T follicular helper cell (primary cell): ENCODE measurements at places on chromosomes 2 and 18.

GRCh38 chr2:223267160-223267951, 215.4 kb downstream of the KCNE4 start:
- no peak for DNase-seq

DNA sequence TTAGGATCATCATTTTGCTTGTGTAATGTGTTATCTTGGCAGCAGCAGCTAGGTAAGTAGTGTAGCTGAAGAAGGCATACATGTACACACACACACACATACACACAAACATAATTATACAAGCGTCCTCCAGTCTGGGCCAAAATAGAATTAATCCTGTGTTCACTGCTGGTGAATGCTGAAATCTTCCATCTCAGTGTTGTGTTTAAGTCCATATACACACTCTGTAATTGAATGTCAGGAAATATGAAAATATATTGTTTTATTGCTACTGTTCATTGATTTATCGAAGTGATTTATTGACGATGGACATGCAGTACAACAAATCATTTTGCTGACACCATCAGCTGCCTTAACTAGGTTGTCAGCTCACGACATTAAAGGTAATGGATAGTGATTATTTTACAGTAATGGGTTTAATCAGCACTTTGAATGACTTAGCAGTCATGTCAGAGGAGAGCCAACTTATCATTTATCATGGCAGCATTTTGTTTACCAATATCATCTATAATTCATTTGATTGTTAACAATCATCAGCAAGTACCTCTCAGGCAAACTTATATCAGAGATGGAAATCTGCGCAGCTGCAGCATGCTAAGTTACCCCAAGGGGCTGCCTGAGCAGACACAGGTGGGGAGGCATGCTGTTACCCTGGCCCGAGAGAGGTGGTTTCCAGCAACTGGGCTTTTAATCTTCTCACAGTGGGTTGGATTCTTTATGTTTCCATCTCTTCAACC, 83.7 kb upstream of the FSHR start:
- DNase-seq, result no peak

- no peak for DNase-seq
These were observed 73.6 kb upstream of the STK17B start for GRCh38 chr2:196244966-196245365.

- DNase-seq, result no peak
These were observed 2.0 kb downstream of the INO80C start for GRCh38 chr18:35495536-35496314.

GRCh38 chr18:75047240-75047961, 161.5 kb downstream of the PTGR3 start:
- no peak for DNase-seq

DNA sequence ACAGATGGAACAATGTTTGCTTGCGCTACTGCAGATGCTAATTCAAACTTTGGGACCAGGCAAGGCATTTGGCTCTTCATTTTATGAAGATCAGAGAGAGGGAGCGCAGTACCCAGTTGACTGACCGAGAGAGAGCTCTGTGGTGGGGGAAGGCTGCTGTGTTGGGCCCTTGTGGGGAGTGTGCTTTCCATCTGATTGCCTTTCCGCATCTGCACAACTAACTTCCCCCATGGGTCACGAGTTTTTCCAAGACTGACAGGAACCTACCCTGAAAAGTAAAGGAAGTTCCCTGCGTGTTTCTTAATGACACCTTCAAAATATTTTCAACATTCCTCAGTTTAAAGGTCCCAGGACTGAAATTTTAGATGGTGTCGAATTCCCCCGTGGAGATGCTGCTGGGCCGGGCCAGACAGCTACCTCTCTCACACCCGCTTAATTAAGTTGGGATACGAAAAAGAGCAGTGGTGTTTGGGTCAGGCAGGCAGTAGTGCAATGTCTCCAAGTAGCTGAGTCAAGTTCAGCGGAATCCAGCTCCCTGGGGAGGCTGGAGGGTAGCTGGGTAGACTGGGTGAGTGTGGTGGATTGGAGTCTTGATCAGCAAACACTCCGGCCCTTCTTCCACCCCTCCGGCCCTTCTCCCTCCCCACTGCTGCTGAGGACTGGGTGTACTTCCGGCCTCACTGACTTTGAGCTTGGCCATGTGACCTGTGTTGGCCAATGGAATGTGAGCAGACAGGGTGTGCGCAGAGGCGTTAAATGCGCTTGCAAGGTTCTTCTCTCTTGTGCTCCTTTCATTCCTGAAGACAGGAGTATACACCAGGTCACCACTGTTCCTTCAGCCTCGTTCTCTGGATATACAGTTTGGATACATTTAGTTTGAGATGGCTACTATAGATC, 2.3 kb upstream of the ARHGAP25 start:
- DNase-seq, result no peak

GRCh38 chr2:38740851-38741731, 10.1 kb downstream of the SRSF7 start:
- DNase-seq, result no peak

DNA sequence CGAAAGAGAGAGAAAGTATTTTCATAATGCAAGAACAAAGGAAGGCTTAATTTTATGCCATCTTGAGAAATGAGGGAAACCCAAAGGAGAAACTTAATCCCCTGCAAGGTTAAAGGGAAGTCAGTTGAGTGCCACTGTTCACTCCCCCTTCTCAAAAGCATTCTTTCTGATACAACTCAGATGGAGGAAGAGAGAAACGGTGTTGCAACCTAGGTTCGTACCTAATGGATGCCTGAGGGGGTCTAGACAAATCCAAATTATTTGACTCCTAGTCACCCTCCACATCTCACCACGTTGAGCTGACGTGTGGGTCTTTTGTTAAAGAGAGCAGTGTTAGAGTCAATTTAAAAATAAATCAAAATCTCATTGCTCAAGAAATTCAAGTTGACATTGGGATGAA, 52.6 kb upstream of the UNC80 start:
- DNase-seq, result no peak

- no peak for DNase-seq
These were observed 32.6 kb upstream of the SLC40A1 start for GRCh38 chr2:189613077-189613636.

- no peak for DNase-seq
These were observed 81.5 kb downstream of the PIGN start for GRCh38 chr18:62105376-62105775.

GRCh38 chr2:191166111-191166755, 15.4 kb upstream of the STAT4 start:
- DNase-seq, result no peak

GRCh38 chr2:72685638-72686213, 140.1 kb downstream of the EXOC6B start:
- DNase-seq, result no peak

GRCh38 chr2:160512491-160512890, 18.9 kb upstream of the RBMS1 start:
- no peak for DNase-seq

- no peak for DNase-seq
These were observed 230.3 kb downstream of the SLC4A3 start for GRCh38 chr2:219857751-219858150.

GRCh38 chr18:42915299-42915698, 200.2 kb downstream of the RIT2 start:
- DNase-seq, result no peak

GRCh38 chr2:173008786-173009185, 66.9 kb upstream of the MAP3K20 start:
- no peak for DNase-seq

GRCh38 chr2:45986509-45986908, 310.7 kb upstream of the EPAS1 start:
- DNase-seq, result no peak

GRCh38 chr2:181255651-181256050, 201.5 kb upstream of the ITGA4 start:
- no peak for DNase-seq

GRCh38 chr2:191749181-191749540, 71.2 kb downstream of the NABP1 start:
- no peak for DNase-seq
